ENCODE measurements at places on chromosomes 6 and 20. TPM values are rescaled to one million over a fixed set of nuclear protein-coding genes. Genes with fewer than 3 reads are reported as not detected.

Gene RAB22A
- total RNA-seq: 32.2 TPM

Gene ATF6B
- 20.4 TPM for total RNA-seq

Gene SALL4
- total RNA-seq: 2.3 TPM

Gene CLPSL2
- total RNA-seq: not detected

Gene B3GAT2
- 82.5 TPM for total RNA-seq

Gene LY6G5C
- total RNA-seq: 0.40 TPM

Gene ACSS1
- 37.3 TPM for total RNA-seq

Gene NQO2
- total RNA-seq: 40.5 TPM

Gene OSBPL2
- total RNA-seq: 37.0 TPM

Gene HSF2
- total RNA-seq: 43.4 TPM

Gene RBPJL
- 0.11 TPM for total RNA-seq

Gene PPIL6
- 15.1 TPM for total RNA-seq

Gene MDFI
- total RNA-seq: 155 TPM

Gene SLCO4A1
- total RNA-seq: 2.3 TPM

Gene PROKR2
- total RNA-seq: 3.2 TPM

Gene REM1
- 4.0 TPM for total RNA-seq

Gene RNF217
- 22.4 TPM for total RNA-seq

Gene FAM184A
- 30.3 TPM for total RNA-seq

Gene PRND
- 27.0 TPM for total RNA-seq

Gene RWDD2A
- 7.3 TPM for total RNA-seq

Gene HAO1
- total RNA-seq: not detected

Gene GPLD1
- total RNA-seq: 13.1 TPM

Gene LCA5
- 14.7 TPM for total RNA-seq

Gene SMLR1
- not detected for total RNA-seq

Gene ADGB
- 0.99 TPM for total RNA-seq

Gene IL17A
- not detected for total RNA-seq

Gene BTN1A1
- total RNA-seq: 0.11 TPM

Gene PBOV1
- not detected for total RNA-seq

Gene MLN
- not detected for total RNA-seq

Gene TRIM10
- total RNA-seq: 2.2 TPM

Gene OPN5
- 0.10 TPM for total RNA-seq

Gene CYP39A1
- 10.8 TPM for total RNA-seq

Gene ANKEF1
- total RNA-seq: 2.8 TPM

Gene VSX1
- total RNA-seq: 0.59 TPM

Gene PDYN
- 1.2 TPM for total RNA-seq

Gene SPEF1
- 2.8 TPM for total RNA-seq

Gene SLC17A1
- not detected for total RNA-seq

Gene RPRD1B
- 32.6 TPM for total RNA-seq

Gene SOBP
- 30.0 TPM for total RNA-seq

Gene ID4
- total RNA-seq: 190 TPM

Gene TMEM74B
- 8.9 TPM for total RNA-seq

Gene ARG1
- 0.55 TPM for total RNA-seq

Data from spinal cord (tissue), 10 donors.